Gastroesophageal sphincter (tissue), 4 donors: ENCODE measurements at places on chromosomes 13 and 19. TPM values are rescaled to one million over a fixed set of nuclear protein-coding genes. Genes with fewer than 3 reads are reported as not detected.

TEKTIP1 gene
- not detected for total RNA-seq

PODNL1 gene
- 0.62 TPM for total RNA-seq

CGB3 gene
- total RNA-seq, result not detected

CPB2 gene
- total RNA-seq, result not detected

ZNF844 gene
- total RNA-seq, result 8.8 TPM

SIGLEC5 gene
- not detected for total RNA-seq

RPS28 gene
- total RNA-seq, result 172 TPM

RASAL3 gene
- 1.6 TPM for total RNA-seq

PROSER3 gene
- 12.0 TPM for total RNA-seq

FLT1 gene
- 11.1 TPM for total RNA-seq

RAB3A gene
- 3.8 TPM for total RNA-seq

DACT3 gene
- 52.8 TPM for total RNA-seq

POU2F2 gene
- total RNA-seq, result 1.8 TPM

CCDC8 gene
- total RNA-seq, result 4.3 TPM

ZSCAN5A gene
- total RNA-seq, result 6.3 TPM

SEMA6B gene
- total RNA-seq, result 12.4 TPM

LATS2 gene
- 58.4 TPM for total RNA-seq

OR7G1 gene
- not detected for total RNA-seq

LAIR1 gene
- 4.8 TPM for total RNA-seq

NKG7 gene
- 0.58 TPM for total RNA-seq

NKPD1 gene
- not detected for total RNA-seq

PRMT1 gene
- 148 TPM for total RNA-seq

PCP2 gene
- not detected for total RNA-seq

CDC16 gene
- 40.1 TPM for total RNA-seq
